Hair follicle dermal papilla cell (primary cell): ENCODE measurements at places on chromosomes 11 and 22. TPM values are rescaled to one million over a fixed set of nuclear protein-coding genes. Genes with fewer than 3 reads are reported as not detected.

Gene CRYAB
- total RNA-seq, result 35.2 and 47.7 TPM in 2 replicates

Gene PRODH
- under 0.01 and 0.24 TPM in 2 replicates for total RNA-seq

Gene IGF2
- total RNA-seq, result 0.85 and 1.9 TPM in 2 replicates

Gene PKDREJ
- total RNA-seq, result under 0.01 TPM in 1 of 2 replicates, not detected in the other

Gene CCDC87
- total RNA-seq, result 0.49 and 0.85 TPM in 2 replicates

Gene MFRP
- under 0.01 and 0.12 TPM in 2 replicates for total RNA-seq

Gene TTLL1
- 19.3 and 20.2 TPM in 2 replicates for total RNA-seq

Gene TMEM191C
- 0.65 and 0.85 TPM in 2 replicates for total RNA-seq

Gene CHST1
- 0.73 and 1.8 TPM in 2 replicates for total RNA-seq

Gene FOLR3
- 0.49 TPM in 1 of 2 replicates, not detected in the other for total RNA-seq

Gene SPON1
- total RNA-seq, result 2.2 and 5.8 TPM in 2 replicates

Gene APOA5
- 0.12 TPM in 1 of 2 replicates, not detected in the other for total RNA-seq
